ENCODE measurements at places on chromosomes 13 and 19. TPM values are rescaled to one million over a fixed set of nuclear protein-coding genes. Genes with fewer than 3 reads are reported as not detected.

KLK7 gene
- total RNA-seq = not detected

ZNF728 gene
- not detected for total RNA-seq

FFAR3 gene
- not detected for total RNA-seq

ZNF793 gene
- total RNA-seq = not detected

ATP1A3 gene
- total RNA-seq = 4.1 TPM

KCNRG gene
- 0.78 TPM for total RNA-seq

FCGBP gene
- 1.3 TPM for total RNA-seq

PROZ gene
- not detected for total RNA-seq

COL4A2 gene
- total RNA-seq = 138 TPM

SERTAD3 gene
- 47.6 TPM for total RNA-seq

RAB3D gene
- 3.6 TPM for total RNA-seq

FFAR1 gene
- not detected for total RNA-seq

CACNA1A gene
- 0.04 TPM for total RNA-seq

TRPC4 gene
- not detected for total RNA-seq

CADM4 gene
- 7.6 TPM for total RNA-seq

ADGRE2 gene
- 0.55 TPM for total RNA-seq

ERCC5 gene
- total RNA-seq = 19.2 TPM
